ENCODE measurements at places on chromosomes 2 and 18. TPM values are rescaled to one million over a fixed set of nuclear protein-coding genes. Genes with fewer than 3 reads are reported as not detected.

Gene ST8SIA3
- total RNA-seq = 0.06 TPM

Gene ERBB4
- total RNA-seq = 104 TPM

Gene CDH19
- 0.47 TPM for total RNA-seq

Gene NPHP1
- total RNA-seq = 8.3 TPM

Gene ASAP2
- total RNA-seq = 40.0 TPM

Gene ZDBF2
- 16.9 TPM for total RNA-seq

Gene CYP27A1
- 45.4 TPM for total RNA-seq

Gene FOXD4L1
- total RNA-seq = 0.12 TPM

Gene DNAH6
- 2.0 TPM for total RNA-seq

Gene DPP10
- 4.7 TPM for total RNA-seq

Gene DHRS9
- total RNA-seq = 1.1 TPM

Gene CNDP1
- total RNA-seq = 0.23 TPM

Gene MMADHC
- 75.4 TPM for total RNA-seq

Gene ATG9A
- total RNA-seq = 53.7 TPM
